ENCODE measurements at places on chromosomes 1 and 21. TPM values are rescaled to one million over a fixed set of nuclear protein-coding genes. Genes with fewer than 3 reads are reported as not detected.

FASLG gene
- not detected for total RNA-seq

ITGB2 gene
- 0.85 TPM for total RNA-seq

HMGB4 gene
- total RNA-seq = not detected

RHEX gene
- not detected for total RNA-seq

GNAT2 gene
- total RNA-seq = not detected

SMPDL3B gene
- 1.1 TPM for total RNA-seq

TRNP1 gene
- 300 TPM for total RNA-seq

TUT4 gene
- 34.6 TPM for total RNA-seq

RXFP4 gene
- total RNA-seq = not detected

S100A7A gene
- not detected for total RNA-seq

SPRR3 gene
- not detected for total RNA-seq

RHD gene
- not detected for total RNA-seq
